A549 treated with dexamethasone at 1 μM for 4 hours (cell line): ENCODE measurements at places on chromosomes 2 and 18. TPM values are rescaled to one million over a fixed set of nuclear protein-coding genes. Genes with fewer than 3 reads are reported as not detected.

NIFK gene
- total RNA-seq: 63.8 to 99.4 TPM (median 92.5 TPM) in 5 replicates

ZNF396 gene
- 0.58 to 0.75 TPM (median 0.64 TPM) in 5 replicates for total RNA-seq

C2orf66 gene
- 0.05 TPM in 1 of 5 replicates, not detected in the others for total RNA-seq

SPHKAP gene
- total RNA-seq: 0.01 TPM in 1 of 5 replicates, not detected in the others

FOXD4L1 gene
- 0.09 to 0.54 TPM (median 0.41 TPM) in 5 replicates for total RNA-seq

COL6A3 gene
- total RNA-seq: 0.18 to 0.41 TPM (median 0.33 TPM) in 5 replicates

MYO7B gene
- total RNA-seq: 0.11 to 0.31 TPM (median 0.24 TPM) in 5 replicates

ERICH2 gene
- not detected in 5 replicates for total RNA-seq

GPR55 gene
- 0.02 TPM in 1 of 5 replicates, not detected in the others for total RNA-seq

CTNNA2 gene
- 0.19 to 0.89 TPM (median 0.33 TPM) in 5 replicates for total RNA-seq

SH3BP4 gene
- total RNA-seq: 32.9 to 43.2 TPM (median 38.7 TPM) in 5 replicates

SCN9A gene
- 2.2 to 5.0 TPM (median 4.3 TPM) in 5 replicates for total RNA-seq

PSMA8 gene
- total RNA-seq: not detected in 5 replicates

COL4A4 gene
- total RNA-seq: 1.5 to 2.8 TPM (median 1.9 TPM) in 5 replicates

FAM237A gene
- not detected in 5 replicates for total RNA-seq

CAD gene
- 46.1 to 66.1 TPM (median 64.5 TPM) in 5 replicates for total RNA-seq

EN1 gene
- total RNA-seq: 0.61 to 0.91 TPM (median 0.83 TPM) in 5 replicates

GPR39 gene
- 5.9 to 8.5 TPM (median 7.4 TPM) in 5 replicates for total RNA-seq

RAMP1 gene
- 0.14 TPM in 1 of 5 replicates, not detected in the others for total RNA-seq

CNPPD1 gene
- total RNA-seq: 35.3 to 42.6 TPM (median 41.4 TPM) in 5 replicates

TRIM43 gene
- total RNA-seq: 0.07 to 0.17 TPM (median 0.12 TPM) in 4 of 5 replicates, not detected in the other

TRIM43B gene
- 0.07 to 0.15 TPM in 2 of 5 replicates, not detected in the others for total RNA-seq

POTEJ gene
- total RNA-seq: not detected in 5 replicates

SPATA3 gene
- total RNA-seq: not detected in 5 replicates

SH3YL1 gene
- 8.5 to 10.4 TPM (median 9.4 TPM) in 5 replicates for total RNA-seq

MBP gene
- 12.0 to 21.3 TPM (median 17.5 TPM) in 5 replicates for total RNA-seq

TUBA4B gene
- total RNA-seq: 0.12 to 0.20 TPM (median 0.16 TPM) in 3 of 5 replicates, not detected in the others

TFPI gene
- total RNA-seq: 40.9 to 60.9 TPM (median 48.9 TPM) in 5 replicates

POMC gene
- 0.09 to 0.10 TPM in 2 of 5 replicates, not detected in the others for total RNA-seq

GPR75 gene
- 1.1 to 2.9 TPM (median 2.6 TPM) in 5 replicates for total RNA-seq
